ENCODE measurements at places on chromosomes 5 and 9.

DNA sequence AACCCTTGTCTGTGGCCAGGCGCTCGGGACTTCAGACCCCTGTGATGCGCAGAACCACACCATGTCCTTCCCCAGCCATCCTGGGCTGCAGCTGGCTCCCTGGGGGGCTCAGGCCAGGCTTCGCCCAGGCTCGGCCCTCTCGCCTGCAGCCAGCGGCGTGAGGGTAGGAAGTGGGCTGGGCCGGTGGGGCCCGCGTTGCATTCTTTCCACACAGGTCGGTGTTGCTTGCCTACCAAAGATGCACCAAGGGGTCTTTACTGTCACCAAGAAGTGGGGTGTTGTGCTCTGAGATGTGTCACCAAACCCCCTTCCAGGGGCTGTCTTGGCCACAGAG lies 48.3 kb upstream of the RNF130 start:
- no peak for DNase-seq

GRCh38 chr9:27090711-27091110 lies 18.3 kb upstream of the TEK start:
- no peak for DNase-seq

- no peak for DNase-seq
Measured at GRCh38 chr5:35788724-35789123, 68.0 kb upstream of the IL7R start.

DNA sequence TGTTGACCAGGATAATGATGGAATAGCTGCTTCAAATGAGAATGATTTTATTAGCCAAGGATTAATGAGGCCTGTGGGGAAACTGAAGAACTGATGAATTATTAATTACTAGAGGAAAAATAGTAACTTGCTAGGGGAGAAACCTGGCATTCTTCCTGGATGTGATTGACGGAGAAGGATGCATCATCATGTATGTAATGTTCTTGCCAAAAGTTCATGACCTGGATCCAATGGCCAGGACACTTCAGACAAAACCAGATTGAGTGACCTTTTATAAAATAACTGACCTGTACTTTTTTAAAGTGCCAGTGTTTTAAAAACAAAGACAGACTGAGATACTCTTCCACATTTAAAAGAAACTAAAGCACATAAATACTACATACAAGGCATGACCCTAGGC lies 23.7 kb downstream of the KIAA1191 start:
- DNase-seq: no peak

DNA sequence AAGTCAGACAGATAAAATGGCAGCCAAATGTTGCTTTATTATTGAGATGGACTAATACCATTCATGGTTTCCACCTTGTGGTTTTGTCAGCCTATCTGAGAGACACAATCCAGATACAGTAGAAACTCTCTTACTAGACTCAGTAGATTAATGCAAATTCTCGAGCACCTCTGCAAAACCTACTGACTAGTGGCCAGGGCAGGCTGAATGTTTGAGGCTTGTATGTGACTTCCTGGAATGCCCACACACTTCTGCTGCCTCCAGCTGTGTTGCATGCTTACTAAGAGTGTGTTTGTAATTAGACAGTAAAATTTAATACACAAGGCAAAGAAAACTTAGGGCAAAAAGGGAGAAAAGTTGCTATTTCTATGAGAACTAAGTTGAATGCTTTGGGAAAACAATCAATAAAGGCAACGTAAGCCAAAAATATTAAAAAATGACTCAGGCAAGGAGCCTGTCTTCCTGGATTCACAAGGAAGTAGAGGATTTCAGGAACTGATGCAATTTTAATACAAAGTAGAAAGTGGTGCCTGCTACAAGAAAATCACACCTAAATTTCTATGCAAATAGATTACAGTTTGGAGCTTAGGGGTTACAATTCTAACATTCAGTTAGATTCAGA lies 30.2 kb upstream of the CCNG1 start:
- no peak for DNase-seq
